ENCODE measurements at places on chromosomes 11 and 22.
A peak's percentile ranks its signal among the peaks of the same experiment; 100 is the strongest.

DNA sequence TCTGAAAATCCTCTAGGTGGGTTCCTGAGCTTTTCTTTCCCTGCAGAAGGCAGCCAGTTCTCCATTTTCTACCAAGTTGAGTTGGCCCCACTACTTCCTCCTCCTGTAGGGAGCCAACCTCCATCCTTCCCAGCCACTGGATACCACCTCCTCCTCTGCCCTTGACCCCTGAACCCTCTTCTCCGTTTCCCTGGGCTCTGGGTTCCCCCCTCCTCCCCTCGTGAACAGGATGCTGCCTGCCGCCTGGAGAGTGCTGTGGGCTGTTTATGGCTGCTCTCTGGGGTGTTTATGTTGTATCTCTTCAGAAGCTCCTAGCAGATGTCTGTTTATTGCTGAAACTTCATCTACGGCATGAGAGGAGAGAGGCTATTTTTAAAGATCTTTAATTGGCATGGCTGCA, 8.6 kb downstream of the MICAL2 start:
- H3K36me3 ChIP-seq, result no peaks in the 10 kb centered on the region
- DNase-seq, result no peak
- no peak overlapping the region for H3K27ac ChIP-seq
- H3K4me1 ChIP-seq, result peaks cover 47% of the 10 kb centered on the region
- no peaks in the 10 kb centered on the region for H3K27me3 ChIP-seq

- H3K4me3 ChIP-seq, result no peak overlapping the region
- DNase-seq, result no peak
- peaks cover 7% of the 10 kb centered on the region for H3K27me3 ChIP-seq
Measured at GRCh38 chr11:116073854-116074837, 569.9 kb upstream of the CADM1 start.

DNA sequence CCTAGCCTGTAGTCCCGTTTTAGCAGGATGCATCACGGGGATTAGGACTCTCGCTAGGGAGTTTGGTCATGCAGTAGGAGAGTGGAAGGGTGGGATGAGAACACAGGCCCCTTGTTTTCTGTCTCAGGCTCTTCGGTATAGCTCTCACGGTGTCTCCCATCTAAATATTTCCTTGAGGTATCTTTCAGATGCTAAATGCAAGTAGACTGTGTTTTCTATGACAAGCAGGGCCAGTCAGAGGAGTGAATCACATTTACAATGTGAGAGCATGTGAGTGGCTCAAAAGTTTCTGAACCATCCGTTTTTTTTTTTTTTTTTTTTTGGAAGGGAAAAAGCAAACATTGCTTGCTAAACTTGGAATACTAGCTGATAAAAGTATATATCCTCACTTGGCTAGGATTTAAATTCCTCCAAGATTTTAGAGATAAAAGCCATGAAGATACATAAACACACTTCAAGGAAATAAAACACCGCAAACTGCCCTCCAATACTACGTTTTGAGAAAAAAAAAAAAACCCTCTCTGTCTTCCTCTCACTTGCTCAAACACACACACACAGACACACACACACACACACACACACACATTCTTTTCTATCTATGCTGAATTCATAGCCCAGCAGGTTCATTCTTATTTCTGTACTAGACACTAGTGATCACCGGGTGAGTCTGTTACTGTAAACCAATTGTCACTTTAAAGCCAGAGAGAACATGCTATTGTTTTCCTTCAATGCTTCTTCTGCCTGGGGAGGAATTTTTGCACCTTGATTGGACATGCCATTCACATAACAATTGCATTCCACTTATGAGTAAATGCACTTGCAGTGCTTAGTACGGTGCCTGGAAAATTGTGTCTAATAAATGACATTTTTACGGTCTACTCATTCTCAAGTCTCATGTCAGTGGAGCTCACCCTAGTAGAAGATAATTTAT, 224.6 kb upstream of the CCDC90B start:
- H3K27me3 ChIP-seq, result no peaks in the 10 kb centered on the region
- no peak overlapping the region for H3K27ac ChIP-seq
- no peak overlapping the region for H3K4me3 ChIP-seq
- H3K4me1 ChIP-seq, result no peaks in the 10 kb centered on the region

GRCh38 chr11:19820100-19820499, 107.5 kb downstream of the NAV2 start:
- peaks cover 27% of the 10 kb centered on the region for H3K4me1 ChIP-seq
- no peaks in the 10 kb centered on the region for H3K27me3 ChIP-seq
- H3K36me3 ChIP-seq, result no peaks in the 10 kb centered on the region
- peak; percentile 67 for DNase-seq
- H3K4me3 ChIP-seq, result no peak overlapping the region

Measured in upper lobe of right lung (tissue), 1 donor.